ENCODE measurements at places on chromosomes 3 and 15.

DNA sequence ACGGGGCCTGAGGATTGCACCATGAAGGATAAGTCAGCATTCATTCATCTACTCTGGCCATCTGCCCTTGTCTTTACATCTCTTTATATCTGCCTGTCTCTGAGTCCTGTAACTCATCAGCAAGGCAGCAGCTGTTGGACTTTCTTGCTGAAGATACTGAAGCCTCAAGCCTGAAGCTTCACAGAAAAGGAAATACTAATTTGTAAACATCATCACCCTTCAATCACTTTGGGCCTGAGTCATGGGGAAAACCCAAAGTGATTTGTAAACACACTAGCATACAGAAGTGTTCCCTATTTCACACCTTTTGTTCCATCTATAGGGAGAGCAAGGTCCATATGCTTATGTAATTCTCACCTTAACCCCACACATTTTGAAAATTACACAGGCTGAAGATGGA, 928.2 kb downstream of the EPHA3 start:
- DNase-seq = no peak

GRCh38 chr3:98240131-98240530, 23.9 kb upstream of the OR5H6 start:
- no peak for DNase-seq

- no peak for DNase-seq
Observed at GRCh38 chr15:101697488-101697887, 26.8 kb downstream of the TARS3 start.

DNA sequence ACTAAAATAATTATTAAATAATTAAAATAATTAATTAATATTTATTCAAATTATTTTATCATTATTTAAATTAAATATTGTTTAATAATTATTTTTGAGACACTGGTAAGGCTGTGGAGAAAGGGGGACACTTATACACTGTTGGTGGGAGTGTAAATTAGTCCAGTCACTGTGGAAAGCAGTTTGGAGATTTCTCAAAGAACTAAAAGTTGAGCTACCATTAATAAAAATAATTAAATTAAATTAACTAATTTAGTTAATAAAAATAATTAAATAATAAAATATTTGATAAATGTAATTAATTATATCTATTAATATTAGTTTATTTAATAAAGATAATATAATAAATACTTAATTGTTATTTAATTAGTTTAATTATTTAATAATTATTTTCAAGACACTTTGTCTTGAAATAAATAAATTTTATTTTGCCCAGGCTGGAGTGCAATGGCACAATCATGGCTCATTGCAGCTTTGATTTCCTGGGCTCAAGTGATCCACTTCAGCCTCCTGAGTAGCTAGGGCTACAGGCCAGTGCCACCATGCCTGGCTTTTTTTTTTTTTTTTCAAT, 16.4 kb upstream of the TNIK start:
- no peak for DNase-seq

GRCh38 chr3:64459711-64460110, 228.1 kb downstream of the ADAMTS9 start:
- DNase-seq = peak; percentile 40
